ENCODE measurements at places on chromosomes 6 and 20.
A peak's percentile ranks its signal among the peaks of the same experiment; 100 is the strongest.

DNA sequence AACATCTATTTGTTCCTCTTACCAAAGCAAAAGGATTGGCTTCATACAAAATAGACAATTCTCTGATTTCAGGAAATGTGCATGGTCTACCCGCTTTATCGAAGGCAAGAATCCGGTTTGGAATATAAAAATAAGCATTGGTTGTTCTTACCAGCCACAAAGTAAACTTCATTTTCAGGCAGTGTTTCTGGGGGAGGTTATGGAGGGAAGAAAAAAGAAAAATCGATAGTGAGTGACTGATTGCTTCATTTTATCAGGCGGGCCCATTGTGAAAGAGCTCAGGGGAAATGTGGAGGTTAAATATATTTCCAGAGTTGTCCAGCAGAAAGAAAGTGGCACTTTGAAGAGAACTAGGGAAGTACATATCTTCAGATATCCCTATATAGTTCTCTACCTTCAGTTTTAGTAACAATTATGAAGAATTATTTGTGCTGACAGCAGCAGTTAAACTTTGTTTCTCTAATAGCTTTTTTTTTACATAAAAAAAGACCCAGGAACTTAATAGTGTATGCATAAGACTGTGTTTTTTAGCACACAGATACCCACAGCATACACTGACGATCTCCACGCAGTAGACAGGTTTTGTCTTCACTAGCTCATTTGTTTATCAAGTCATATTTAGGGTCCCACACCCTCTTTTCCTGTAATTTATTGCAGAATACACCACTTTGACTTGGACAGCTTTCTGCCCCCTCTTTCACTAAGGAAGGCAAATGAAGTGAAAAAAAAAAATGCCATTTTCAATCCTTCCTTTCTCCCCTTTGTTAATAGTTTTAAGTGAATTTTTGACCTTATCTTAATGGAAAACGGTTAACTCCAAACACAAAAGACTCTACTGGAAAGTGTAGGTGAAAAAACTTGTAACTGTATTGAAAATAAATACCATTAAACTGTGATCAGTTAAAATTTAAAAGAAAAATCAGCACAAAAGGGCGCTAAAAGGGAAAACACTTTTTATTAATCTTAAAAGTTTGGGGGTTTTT is 2.9 kb downstream of the POU3F2 start:
- no peak for DNase-seq

GRCh38 chr6:37516076-37516919 is 16.6 kb upstream of the CCDC167 start:
- DNase-seq, result peak; percentile 76

- DNase-seq, result no peak
These were observed 31.8 kb downstream of the SAMD3 start for GRCh38 chr6:130190701-130191690.

DNA sequence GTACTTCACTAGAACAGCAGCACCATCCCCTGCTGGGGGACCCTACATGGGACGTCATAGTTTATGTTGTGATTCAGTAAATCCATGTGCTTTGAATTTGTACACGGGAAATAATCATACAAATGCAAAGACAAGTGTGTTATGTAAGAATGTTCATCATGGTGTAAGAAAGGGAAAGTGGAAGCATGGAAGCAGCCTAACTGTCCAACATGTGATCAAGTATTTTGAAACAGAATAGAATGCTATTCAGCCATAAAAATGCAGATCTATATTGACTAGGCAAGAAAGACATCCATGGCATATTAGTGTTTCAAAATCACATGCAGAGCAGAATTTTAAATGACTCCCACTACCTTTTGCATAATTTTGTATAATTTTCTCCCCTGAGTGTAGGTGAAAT is 117.6 kb downstream of the F13A1 start:
- no peak for DNase-seq

GRCh38 chr6:113328886-113329381 is 528.2 kb upstream of the MARCKS start:
- no peak for DNase-seq
